Stimulated activated CD4-positive, alpha-beta T cell treated with anti-CD3 and anti-CD28 coated beads, Interleukin-2, amount 100 ng/mL, for 24 hours (primary cell): ENCODE measurements at places on chromosomes 11 and 22.

- no peak for DNase-seq
These were observed 104.1 kb upstream of the MTNR1B start for GRCh38 chr11:92865352-92865751.

- DNase-seq: no peak
These were observed 5.8 kb downstream of the SUSD2 start for GRCh38 chr22:24186892-24187670.

DNA sequence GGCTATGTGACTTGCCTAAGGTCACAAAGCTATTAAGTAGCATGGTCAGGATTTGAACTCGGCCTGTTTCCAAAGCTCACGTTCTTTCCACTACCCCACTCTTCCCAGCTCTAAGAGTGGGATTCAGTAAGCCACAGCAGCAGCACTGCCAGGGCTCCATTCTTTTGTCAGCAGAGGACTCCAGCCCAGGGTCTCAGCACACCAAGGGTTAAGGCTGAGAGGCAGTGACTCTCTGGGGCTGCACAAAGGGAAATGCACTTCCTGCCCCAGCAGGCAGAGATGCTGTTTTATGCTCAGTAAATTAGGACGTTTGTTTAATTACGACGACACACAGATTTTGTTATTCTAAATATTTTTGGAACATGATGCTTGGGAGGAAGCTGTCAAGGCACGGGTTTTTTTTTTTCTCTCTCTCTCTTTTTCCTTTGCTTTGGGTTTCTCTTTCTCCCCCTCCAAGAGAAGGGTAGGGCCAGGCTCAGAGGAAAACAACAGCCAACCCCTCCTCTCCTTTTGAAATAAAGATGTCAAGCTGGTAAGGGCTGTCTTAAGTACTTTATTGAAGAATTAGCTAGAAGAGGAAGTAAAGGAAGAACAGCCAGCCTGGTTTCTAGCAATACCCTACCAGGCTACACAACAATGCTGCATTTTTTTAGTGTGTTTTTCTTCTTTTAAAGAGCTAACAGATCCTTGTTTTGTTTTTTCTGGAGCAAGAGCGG is 2.8 kb downstream of the MYH9 start:
- DNase-seq: peak; percentile 47

GRCh38 chr22:43876866-43877509 is 14.7 kb upstream of the SULT4A1 start:
- DNase-seq: no peak
